Breast epithelium (tissue), 4 donors: ENCODE measurements at places on chromosomes 6 and 20.
A peak's percentile ranks its signal among the peaks of the same experiment; 100 is the strongest.

GRCh38 chr20:25016471-25016870, 23.9 kb upstream of the APMAP start:
- DNase-seq = peak; percentile 12

DNA sequence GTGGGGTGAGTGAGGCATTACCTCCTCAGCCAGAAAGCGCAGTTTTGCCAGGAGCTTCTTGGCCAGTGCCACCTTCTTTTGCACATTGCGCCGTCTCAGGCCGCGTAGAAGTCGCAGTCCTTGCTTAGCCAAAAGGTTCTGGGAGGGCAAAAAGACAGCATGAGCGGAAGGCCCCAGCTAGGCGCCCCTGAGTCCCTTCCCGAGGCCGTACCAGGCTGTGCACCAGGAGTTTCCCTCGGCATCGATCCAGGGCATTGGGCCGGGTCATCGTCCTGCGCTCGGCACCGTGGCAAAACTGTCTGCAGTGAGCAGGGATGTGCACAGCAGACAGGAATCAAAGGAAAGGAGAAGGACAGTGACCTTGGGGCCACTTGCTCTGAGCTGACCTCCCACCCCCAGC, 20.2 kb upstream of the SPAG4 start:
- DNase-seq = no peak

DNA sequence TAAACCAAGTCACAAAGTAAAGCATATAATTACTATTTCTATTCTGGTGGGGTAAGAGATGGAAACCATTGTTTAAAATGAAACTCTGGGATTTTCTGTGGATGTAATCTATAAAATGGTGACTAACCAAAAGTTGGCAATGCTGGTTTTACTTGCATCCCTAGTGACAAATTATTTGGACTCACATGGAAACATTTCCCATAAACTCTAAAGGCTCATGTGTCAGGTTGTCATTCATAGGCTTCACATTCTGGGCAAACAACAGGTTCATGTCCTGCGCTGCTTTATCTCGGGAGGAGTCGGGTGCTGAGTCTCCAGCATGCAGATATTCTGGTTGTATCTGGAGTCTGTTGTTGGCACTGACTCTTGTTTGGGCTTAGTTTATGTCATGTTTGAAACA, 98.0 kb upstream of the SCP2D1 start:
- DNase-seq = no peak

DNA sequence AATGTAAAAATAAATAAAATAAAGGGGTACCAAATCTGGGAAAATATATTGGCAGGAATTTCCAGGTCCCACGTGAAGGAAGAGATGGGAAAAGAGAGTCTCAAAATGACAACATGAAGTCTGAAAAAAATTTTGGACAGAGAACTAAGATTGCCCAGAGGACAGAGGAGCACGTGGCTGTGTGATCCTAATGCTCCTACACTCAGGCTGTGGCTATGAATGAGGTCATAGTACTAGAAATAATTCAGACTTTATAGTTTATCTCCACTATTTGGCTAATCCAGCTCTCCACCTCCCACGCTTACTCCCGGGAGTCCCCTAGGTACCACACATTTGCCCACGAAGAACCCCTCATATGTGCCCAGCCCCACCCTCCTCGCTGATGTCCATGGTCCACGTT, 42.8 kb upstream of the STMND1 start:
- no peak for DNase-seq

DNA sequence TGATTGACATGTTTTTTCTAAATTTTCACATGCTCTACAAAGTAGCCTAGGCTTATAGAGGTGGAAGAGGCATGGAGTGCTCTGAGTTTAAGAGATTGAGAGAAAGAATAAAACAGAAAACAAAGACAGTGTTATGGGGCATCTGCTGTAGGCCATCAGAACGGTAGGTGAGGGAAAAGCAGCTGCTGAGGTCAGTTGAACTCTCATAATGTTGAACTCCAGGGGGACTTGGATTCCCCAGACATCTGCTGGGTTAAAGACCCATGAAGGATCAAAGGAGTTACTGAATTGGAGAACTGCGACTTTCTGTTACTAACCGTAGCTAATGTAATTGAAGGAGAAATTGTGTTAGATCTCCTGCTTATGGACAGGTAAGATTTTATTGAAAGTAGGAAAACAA, 333.9 kb downstream of the TFAP2B start:
- DNase-seq = no peak

DNA sequence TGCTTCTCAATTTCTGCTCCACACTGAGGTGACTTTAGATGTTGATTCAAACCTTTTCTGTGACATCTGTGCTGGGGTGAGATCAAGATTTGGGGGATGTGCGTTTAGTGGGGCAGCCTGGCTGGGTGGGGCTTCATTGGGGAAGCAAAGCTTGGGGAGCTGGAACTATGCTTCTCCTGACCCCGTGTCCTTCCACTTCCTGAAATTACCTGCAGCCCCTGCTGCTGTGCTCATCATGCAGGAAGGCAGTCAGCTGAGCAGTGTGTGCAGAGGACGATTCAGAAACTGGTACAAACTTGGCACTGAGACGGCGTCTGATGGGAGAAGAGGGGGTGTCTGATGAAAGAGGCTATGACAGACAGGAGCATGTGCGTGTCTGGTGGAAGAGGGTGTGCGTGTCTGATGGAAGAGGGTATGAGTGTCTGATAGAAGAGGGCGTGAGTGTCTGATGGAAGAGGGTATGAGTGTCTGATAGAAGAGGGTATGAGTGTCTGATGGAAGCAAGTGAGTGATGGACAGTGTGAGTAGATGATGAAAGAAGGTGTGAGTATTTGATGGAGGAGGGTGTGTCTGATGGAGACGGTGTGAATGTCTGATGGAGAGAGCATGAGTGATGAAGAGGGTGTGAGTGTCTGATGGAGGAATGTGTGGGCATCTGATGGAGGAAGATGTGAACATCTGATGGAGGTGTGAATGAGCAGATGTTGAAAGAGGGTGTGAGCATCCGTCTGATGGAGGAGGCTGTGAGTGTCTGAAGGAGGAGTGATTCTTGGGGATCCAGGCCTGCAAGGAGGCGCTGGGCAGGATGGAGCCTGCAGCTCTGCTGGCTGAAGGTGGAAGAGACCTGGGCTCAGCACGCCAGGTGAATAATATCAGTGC, 103.4 kb downstream of the SYCP2 start:
- DNase-seq = no peak

GRCh38 chr6:43922426-43923375, 152.7 kb downstream of the VEGFA start:
- no peak for DNase-seq

DNA sequence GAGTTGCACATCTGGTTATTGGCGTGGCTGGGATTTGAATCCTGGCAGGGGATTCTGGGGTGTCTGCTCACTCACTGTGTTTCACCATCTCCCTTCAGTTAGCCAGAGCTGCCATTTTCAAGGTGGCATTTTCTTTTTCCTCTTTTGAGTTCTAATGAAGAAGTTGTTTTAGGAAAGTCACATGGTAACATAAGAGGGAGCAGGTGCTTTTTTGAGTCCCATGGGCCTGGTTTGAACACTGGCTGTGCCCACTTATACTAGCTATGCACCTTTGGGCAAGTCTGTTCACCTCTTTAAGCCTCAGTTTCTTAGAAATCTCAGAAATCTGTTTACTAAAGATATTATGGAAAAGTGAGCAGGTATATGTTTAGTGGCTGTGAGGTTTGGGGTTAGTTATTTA, 39.6 kb downstream of the ANKS1A start:
- DNase-seq = no peak

GRCh38 chr6:19811397-19812079, 25.6 kb upstream of the ID4 start:
- no peak for DNase-seq

DNA sequence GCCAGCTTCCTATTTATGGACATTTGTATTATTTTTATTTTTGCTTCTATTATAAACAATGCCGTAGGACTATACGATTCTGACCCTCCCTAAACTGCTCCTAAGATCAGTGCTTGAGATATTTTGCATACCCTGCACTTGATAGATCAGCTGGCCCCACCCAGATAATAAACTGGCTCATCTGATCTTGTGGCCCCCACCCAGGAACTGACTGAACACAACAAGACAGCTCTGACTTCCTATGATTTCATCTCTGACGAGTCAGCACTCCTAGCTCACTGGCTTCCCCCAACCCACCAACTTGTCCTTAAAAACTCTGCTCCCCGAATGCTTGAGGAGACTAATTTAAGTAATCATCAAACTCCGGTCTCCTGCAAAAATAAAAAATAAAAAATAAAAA, 34.9 kb upstream of the TFAP2A start:
- no peak for DNase-seq

DNA sequence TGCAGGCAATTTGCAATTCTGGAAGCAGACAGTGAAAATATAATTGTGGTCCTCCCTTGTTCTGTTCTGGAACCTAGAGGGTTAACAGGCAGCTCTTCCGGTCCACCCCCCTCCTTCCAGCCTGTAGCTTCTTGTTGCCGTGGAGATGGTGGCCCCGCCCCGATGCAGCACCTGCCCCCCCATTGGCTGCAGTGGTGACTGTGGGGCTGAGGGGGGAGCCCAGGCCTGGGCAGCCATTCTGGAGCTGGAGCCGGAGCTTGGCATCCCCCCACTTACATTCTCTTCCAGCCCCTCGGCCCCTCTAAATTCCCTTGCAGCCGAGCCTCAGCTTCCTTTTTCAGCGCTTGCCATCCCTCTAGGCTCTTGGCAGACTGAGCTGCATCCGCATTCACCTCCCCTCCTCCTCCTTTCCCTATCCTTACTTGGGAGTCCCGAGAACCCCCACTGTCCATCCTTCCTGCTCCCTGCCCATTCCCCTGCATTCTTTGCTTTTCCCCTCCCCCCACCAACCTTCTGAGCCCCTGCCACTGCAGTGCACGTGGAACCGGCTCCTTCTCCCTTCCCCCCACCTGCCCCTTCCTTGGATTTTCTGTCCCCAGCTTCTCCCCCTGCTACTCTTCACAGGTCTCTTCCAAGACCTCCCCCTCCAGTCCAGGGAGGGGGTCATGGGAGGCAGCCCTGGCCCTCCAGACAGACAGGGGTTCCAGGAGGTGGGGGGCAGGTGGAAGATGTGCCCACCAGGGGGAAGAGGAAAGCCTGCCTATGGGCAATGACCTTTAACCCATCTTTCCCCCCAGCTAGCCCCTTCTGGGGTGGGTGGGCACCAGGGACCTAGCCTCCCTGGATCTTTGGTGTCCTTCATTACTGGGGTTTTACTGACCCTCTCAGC, 11.4 kb downstream of the SYNGAP1 start:
- no peak for DNase-seq

- no peak for DNase-seq
Observed at GRCh38 chr6:69663215-69663614, 133.6 kb downstream of the LMBRD1 start.

DNA sequence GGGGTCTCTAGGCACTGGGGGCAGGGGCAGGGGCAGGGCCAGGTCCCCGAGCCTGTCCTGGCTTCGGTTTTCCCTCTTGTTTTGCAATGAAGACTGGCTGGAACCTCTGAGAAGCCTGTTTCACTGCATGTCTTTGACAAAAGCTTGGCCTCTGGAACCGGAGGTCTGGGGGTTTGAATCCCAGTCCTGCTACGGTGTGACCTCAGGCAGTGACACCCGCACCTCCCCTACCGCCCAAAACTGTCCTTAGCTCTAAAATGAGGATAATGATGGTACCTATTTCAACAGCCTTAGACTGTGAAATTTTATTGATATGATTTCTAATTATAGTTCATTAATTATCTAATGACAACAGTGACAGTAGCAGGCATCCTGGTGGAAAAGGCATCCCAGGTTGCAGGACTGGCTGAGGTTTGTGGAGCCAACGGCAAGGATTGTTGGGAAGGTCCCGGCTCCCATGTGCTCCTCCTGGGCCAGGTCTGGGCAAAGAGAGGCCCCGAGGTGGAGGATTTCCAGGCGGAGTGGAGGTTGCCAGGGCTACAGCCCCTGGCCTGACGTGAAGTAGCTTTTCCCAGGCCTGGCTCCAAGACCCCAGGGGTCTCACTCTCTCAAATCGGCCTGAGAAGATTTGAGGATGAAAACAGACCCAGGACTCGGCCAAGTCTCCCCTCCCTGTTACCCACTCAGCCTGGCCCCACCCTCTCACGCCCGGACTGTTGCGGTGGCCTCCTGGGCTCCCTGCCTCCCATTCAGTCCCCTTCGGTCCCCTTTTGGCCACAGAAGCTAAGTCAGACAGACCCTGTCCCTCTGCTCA, 57.9 kb downstream of the SNAI1 start:
- DNase-seq = no peak

DNA sequence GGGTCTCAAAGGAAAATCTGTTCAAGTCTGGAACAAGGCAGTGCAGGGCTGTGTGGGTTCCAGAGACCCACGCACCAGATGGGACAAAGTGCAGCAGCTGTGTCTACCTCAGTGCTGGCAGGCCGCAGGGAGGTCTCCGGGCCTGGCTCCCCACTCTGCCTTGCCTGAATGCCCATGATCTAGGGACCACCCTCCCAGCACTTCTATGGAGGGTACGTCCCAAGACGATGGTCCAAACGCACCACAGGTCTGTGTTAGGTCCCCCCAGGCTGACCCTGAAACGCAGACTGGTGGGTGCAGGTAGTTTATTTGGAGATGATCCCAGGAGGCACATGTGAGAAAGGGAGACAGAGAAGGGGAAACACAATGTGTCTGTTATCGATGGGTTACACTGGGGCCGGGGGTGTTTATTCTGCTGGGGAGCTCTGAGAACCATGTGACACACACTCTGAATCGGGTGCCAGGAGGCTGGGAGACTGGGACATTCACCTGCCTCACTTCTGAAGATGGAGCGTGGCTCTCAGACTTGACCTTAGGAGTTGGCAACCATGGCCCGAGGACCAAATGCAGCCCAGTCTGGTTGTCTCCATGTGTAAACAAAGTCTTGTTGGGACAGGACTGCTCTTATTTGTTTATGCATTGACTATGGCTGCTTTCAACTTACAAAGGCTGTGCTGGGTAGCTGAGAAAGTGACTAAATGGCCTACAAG, 21.7 kb downstream of the CST9L start:
- no peak for DNase-seq

- no peak for DNase-seq
Observed at GRCh38 chr20:34512266-34512954, 3.8 kb upstream of the DYNLRB1 start.

DNA sequence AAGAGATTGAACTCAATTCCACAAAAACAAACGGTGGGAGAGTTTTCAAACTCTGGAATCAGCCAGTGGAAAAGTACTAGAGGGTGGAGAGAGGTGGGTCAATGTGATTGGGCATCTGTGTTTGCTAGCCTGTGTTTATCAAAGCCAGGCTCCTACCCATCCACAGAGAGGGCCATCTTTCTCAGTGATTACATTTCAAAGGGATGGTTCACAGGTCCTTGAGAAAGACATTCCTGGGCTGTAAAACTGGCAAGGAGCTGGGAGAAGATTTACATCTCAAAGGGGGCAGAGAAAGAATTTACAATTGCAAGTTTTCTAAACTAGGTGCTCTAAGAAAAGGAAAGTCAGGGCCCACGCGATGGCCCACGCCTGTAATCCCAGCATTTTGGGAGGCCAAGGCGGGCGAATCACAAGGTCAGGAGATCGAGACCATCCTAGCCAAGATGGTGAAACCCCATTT, 146.8 kb upstream of the UST start:
- no peak for DNase-seq

- DNase-seq = no peak
Observed at GRCh38 chr6:138468320-138469015, 30.8 kb downstream of the NHSL1 start.
